ENCODE measurements at places on chromosomes 1 and 21. TPM values are rescaled to one million over a fixed set of nuclear protein-coding genes. Genes with fewer than 3 reads are reported as not detected.

- peak; percentile 79 for DNase-seq
Measured at GRCh38 chr1:15948595-15949452, 27.1 kb downstream of the ZBTB17 start.

GRCh38 chr1:209335178-209335577 lies 248.3 kb upstream of the CAMK1G start:
- DNase-seq = no peak

- no peak for DNase-seq
Measured at GRCh38 chr1:46341222-46342083, 846 bp downstream of the NSUN4 start.

DNA sequence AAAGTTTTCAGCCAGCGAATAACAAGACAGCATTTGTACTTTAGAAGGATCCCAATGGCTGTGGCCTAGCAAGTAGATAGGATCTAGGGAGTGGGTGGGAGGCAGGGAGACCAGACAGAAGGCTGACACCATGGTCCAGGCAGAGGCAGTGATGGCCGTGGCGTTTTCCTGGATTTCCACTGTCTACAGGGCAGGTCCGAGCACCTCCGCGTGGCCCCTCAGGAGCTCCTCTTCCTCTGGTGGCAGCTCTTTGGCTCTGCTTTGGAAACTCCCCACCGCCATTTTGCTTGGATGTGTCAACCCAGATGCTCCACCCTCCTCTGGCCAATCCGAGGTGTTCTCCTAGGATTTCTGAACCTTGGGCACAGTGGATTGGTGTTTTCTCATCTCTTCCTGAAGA lies 25.1 kb downstream of the PADI4 start:
- no peak for DNase-seq

DNA sequence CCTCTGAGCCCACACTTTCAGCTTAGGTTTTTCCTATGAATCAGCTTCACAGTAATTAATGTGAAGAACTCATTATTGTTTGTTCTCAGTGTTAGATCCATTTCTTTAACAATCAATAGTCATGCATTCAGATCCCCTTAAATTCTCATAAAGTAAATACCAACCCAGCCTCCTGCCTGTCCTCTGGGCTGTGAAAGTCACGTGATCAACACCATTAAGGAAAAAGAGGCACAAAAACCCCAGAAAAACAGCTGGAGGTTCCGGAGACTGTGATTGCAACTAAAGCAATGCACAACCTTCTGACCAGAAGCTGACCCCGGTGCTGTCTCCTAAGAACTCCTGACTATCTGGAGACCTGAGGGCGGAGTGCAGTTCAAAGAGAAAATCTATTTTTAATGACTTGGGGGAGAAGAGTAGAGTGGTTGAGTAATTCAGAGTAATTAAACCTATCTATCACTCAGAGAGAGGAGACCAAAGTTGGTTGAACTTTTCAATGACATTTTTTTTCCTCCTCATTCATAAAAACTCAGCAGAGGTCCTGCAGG lies 132.5 kb downstream of the PLXNA2 start:
- no peak for DNase-seq

- no peak for DNase-seq
Measured at GRCh38 chr21:45309987-45310381, 22.3 kb upstream of the POFUT2 start.

DNA sequence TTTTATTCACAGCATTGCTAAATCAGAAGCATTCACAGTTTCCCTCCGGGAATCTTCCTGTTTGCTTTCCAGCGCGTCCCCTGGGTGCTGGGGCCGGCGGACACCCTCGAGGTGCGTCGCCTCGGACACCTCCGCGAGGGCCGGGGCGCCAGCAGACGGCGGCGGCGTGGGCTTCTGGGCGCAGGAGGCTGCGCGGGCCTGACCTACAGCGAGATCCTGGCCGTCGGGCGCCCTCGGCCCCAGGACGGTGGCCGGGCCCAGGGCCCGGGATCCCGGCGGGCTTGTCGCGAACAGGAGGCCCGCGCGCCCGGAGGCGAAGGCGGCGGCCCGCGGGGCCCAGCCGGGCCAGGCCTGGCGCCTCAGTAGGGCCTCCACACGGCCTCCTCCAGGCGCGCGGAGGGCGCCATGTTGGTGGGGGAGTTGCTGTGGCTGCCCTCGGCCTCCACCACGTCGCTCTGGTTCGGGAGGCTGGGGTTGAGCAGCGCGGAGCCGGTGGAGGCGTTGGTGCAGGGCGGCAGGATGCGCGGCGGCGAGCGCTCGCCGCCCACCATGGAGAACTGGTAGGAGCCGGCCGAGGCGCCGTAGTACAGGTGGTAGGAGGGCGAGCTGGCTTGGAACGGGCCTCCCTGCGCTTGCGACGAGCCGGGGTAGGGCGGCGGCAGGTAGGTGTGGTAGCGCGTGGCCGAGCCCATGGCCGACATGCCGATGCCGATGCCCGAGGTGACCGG lies 123.1 kb downstream of the CLIC6 start:
- no peak for DNase-seq

DNA sequence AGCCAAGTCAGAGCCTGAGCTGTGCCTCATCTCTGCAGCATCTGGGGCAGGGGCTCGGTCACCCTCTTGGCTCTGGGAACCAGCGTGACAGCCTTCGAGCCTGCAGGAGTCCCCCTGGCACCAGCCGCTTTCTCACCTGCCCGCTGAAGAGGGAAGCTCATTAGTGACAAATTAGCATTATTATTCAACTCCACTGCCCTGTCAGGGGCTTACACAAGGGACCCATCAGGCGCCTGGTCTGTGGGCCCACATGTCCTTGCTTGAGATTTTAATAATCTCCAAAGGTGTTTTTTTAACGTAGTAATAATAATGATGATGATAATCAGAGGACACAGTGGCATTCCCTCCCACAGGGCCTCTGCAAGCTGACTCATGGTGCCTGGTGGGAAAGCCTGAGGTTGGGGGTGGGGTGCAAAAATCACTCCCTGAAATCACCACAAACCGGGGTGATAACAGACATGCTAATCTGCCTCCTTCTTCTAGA lies 98.1 kb upstream of the IGSF21 start:
- no peak for DNase-seq

DNA sequence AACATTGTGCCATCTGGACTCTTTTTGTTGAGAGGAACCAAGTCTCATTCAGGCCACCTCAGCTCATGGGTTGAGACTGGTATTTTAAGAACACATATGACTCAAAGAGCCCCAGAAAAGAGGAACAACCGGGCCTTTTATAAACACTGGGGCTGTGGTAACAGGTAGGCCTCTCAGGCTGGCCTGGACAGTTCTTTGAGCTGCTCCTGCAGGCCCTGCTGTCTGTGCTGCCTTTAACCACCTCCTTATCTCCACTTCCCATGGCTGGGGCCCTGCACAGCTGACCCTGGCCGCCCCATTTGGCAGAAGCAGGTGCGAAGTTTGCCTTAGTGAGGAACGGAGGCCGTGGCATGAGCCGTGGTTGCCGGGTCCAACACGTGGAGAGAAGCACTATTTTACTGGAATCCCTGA lies 163.3 kb downstream of the RHOU start:
- DNase-seq = no peak

- DNase-seq = no peak
Measured at GRCh38 chr21:16837721-16838120, 675.1 kb upstream of the CXADR start.

DNA sequence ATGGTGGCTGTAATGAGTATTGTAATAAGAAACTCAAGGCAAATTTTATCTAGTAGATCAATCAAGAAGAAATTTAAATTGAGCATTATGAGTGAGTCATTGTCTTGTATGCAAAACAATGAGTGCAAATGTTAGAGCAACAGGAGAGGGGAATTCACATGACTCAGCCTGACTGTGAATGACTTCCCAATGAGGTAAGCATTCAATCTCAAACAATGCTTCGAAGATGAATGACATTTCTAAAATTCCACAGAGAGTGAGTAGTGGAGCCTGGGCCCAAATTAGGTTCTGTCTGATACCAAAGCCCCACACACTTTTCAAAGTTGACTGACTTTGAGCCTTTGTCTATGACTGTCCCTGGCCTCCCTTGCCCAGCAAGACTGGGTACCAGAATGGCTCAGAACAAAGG lies 738.0 kb downstream of the PTPRU start:
- DNase-seq = peak; percentile 97

- DNase-seq = peak; percentile 66
Measured at GRCh38 chr1:201383647-201384405, 6.3 kb upstream of the TNNT2 start.

DNA sequence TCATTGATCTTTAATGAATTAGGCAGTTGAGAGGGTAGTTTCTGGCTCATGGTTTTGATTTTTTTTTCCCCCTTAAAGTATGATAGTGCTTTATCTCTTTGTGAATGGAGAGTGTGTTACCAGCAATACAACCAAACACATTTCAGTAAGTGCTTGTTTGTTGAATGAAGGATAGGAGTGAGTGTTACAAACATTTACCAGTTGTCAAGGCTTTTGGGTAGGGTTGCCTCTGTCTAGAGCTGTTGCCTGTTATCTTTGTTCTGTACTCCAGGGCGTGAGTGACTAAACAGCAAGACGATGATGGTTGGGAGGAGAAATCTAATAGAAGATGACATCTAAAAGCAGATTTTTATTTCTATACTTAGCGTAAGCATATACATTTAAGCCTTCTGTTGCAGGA lies 21.5 kb downstream of the MAP3K7CL start:
- no peak for DNase-seq

DNA sequence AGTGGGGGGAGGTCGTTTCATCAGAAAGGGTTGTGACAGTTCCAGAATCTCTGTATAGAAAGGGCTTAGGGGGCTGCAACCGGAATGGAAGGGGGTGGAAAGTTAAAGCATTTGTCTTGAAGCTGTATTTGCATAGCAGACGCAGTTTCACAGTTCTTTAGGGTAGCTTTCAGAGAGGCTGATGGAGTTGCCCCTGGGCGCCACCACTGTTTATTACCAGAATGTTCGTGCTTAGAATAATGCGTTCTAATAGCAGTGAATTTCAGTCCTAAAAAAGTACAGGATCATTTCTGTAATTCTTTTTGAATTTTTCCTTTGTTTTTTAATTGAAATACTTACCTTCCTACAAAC lies 1.3 kb downstream of the EXO1 start:
- no peak for DNase-seq

- DNase-seq = peak; percentile 74
Measured at GRCh38 chr1:59730759-59731478, 83.8 kb upstream of the HOOK1 start.

- no peak for DNase-seq
Measured at GRCh38 chr1:41614818-41615217, 130.3 kb upstream of the EDN2 start.

DNA sequence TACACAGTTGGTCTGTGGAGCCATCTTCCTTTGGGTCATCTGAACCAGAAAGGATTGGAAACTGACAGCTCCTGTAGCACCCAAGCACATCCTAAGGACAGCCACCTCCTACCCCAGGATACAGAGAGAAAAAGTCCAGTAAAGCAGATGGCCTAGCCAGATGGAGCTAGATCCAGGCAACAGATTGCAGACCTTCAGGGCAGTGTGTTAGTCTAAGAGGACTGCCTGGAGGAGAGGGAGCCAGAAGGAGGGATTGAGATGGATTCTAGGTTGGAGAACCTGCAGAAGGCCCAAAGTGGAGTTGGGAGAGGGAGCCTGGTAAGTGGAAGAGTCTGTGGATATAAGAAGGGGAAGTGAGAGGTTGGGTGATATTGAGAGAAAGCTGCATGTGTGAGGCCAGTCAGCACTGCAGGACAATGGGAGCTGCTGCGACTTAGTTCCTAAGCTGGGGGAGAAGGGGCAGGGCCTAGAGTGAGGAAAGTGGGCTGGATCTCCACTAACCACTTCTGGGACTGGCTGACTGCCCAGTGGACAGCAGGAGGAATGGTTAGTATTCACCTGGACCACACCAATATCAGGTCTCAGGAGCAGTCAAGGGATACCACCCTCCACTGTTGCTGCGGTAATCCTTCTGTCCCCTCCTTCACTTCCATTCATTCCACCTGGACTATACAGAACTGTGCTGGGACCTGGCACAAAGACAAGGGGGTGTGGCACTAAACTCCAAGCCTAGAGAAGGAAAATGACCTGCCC lies 13.4 kb downstream of the BCAN start:
- no peak for DNase-seq

DNA sequence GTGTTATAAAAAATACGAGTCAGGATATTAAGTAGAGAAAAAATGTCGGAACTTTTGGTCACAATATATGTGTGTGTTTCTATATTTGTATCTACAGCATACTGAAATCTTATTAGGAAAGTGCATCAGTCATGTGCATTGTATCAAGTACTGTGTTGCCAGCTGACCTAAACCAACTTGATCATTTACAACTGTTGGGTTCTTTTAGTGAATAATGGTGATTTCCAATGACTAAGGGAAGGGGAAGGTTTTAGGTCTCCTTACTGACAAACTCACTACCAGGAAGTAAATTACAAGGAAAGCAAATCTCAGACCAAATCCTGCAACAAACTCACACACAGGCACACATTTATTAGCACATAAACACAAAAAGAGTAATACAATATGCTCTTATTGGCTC lies 142.7 kb downstream of the TSEN15 start:
- no peak for DNase-seq

DNA sequence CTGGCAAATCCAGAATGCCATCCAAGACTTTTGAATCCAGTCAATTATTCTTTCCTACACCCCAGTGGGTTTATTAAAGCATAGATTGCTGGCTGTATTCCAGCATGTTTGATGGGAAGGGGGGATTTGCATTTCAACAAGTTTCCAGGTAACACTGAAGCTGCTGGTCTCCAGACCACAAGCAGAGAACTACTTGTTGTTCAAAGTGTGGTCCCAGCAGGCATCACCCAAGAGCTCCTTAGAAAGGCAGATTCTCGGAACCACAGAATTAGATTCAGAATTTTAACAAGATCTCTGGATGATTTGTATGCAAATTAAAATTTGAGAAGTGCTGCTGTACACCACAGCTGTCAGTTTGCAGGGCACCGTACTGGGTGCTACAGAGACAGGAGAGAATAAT lies 216.3 kb upstream of the FAM78B start:
- no peak for DNase-seq

DNA sequence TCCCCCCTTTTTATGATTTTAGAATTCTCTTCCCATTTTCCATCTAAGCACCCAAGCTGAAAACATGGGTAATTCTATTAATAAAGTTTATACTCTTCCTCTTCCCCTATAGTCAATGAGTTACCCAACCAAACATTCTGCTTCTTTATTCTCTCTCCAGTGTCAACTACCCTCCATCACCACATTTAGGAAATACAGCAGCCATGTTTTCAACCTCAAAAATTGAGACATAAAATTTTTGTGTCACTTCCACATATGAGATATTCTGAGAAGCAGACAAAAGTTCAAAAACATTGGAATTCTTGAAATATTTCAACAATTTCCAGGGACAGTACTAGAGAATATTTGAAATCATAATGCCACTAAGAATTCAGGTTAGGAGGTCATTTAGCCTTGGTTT lies 64.8 kb upstream of the ATP1A1 start:
- DNase-seq = no peak

BRDT gene
- not detected for polyA plus RNA-seq

AURKAIP1 gene
- polyA plus RNA-seq = 256 TPM

PROX1 gene
- 0.02 TPM for polyA plus RNA-seq

F13B gene
- not detected for polyA plus RNA-seq

NEGR1 gene
- polyA plus RNA-seq = 0.43 TPM

SLC5A9 gene
- not detected for polyA plus RNA-seq

SAMSN1 gene
- not detected for polyA plus RNA-seq

DISP1 gene
- polyA plus RNA-seq = 0.38 TPM

BSND gene
- not detected for polyA plus RNA-seq

LDLRAD2 gene
- polyA plus RNA-seq = 0.01 TPM

ITGB2 gene
- 5.2 TPM for polyA plus RNA-seq
